ENCODE measurements at places on chromosomes 16 and 17.
A peak's percentile ranks its signal among the peaks of the same experiment; 100 is the strongest.

DNA sequence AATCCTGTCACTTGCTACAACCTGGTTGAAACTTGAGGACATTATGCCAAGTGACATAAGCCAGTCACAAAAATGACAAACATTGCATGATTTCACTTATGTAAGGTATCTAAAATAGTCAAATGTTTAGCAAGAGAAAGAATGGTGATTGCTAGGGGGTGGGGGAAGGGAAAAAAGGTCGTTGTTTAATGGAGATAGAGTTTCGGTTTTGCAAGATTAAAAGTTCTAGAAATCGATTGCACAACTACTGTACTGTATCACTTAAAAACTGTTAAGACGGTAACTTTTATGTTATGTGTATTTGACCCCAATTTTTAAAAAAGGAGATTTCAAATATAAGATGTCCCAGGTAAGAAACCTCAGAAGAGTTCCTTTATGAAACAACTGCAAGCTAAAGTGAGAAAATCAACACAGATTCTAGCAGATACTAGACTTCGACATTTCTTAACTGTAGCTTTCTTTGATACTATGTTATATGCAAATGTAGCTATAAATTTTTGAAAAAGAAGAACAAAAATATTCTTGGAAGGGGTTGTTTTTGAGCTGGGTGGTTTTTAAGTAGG lies 5.9 kb downstream of the MEOX1 start:
- DNase-seq = no peak

GRCh38 chr16:3471518-3472176 lies 23.6 kb downstream of the C16orf90 start:
- no peak for DNase-seq

GRCh38 chr16:71848622-71849021 lies 2.8 kb downstream of the ATXN1L start:
- DNase-seq = no peak

GRCh38 chr16:9840761-9841665 lies 341.2 kb downstream of the GRIN2A start:
- DNase-seq = no peak

DNA sequence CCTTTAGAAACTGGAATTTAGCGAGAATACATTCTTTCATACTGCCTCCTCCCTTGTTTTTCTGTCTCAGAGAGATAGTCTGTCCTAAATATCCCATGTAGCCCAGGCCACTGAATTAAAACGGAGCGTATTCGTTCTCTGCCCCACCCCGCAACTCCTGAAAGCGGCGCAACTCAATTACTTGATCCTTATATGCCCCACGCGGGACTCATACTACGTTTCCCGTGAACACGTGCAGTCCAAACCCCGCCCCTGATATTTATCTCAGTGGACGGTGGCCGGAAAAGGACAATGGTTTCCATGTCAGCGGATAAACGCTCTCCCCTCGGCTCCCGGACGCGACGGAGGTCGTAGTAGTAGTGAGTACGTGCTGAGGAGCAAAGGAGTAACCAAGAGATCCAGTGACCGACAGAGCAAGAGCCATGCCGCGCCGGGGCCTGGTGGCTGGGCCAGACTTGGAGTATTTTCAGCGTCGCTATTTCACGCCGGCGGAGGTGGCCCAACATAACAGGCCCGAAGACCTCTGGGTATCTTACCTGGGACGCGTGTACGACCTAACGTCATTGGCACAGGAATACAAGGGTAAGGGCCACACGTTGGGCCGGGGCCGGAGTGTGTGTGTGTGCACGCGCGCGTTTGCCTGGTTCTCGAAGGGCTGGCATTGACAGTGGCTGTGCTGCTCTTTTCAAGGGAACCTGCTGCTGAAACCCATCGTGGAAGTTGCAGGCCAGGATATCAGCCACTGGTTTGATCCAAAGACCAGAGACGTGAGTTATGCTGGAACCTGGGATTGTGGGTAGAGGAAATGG lies at the start of gene CYB5D1:
CYB5D1 (plus strand) TSS at position 291 of the 809 bp plus-strand sequence; CDS start at position 423, 132 bp downstream.
- DNase-seq = peak; percentile 82

- no peak for DNase-seq
Observed at GRCh38 chr16:28136751-28137434, 73.4 kb upstream of the GSG1L start.

DNA sequence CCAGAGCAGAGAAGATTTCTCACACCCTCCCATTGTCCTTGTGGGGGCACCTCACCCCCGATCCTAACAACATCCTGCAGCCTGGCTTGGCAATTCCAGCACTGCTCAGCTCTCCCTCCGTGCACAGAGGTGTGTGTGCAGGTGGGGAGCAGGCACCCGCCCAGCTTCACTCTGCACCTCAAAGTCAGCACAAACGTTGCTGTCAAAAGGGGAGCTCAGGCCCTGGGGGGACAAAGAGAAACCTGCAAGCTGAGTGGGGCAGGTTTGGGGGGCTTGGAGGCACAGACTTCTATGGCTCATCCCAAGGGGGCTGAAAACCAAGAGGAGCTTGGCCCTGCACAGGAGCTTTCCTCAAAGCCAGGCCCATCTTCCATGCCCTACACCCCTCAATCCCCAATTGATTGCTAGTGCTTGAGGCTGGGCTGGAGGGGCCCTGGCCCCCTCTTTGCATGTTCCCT lies 231.9 kb upstream of the TNRC6C start:
- no peak for DNase-seq

DNA sequence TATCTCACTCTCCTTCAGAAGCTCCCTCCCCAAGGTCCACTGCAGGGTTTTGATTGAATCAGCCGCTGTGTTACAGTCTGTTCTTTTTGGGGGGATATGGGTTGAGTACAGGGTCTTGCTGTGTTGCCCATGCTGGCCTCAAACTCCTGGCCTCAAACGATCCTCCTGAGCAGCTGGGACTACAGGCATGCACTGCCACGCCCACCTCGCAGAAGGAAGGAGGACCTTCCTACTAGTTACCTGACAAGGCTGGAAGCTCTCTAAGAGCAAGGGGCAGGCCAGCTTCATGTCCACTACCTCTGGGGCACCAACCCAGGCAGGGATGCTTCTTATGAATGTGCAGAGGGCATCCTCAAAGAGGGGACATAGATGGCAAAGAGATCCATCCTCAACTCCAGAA lies 1.9 kb upstream of the MMP28 start:
- no peak for DNase-seq

DNA sequence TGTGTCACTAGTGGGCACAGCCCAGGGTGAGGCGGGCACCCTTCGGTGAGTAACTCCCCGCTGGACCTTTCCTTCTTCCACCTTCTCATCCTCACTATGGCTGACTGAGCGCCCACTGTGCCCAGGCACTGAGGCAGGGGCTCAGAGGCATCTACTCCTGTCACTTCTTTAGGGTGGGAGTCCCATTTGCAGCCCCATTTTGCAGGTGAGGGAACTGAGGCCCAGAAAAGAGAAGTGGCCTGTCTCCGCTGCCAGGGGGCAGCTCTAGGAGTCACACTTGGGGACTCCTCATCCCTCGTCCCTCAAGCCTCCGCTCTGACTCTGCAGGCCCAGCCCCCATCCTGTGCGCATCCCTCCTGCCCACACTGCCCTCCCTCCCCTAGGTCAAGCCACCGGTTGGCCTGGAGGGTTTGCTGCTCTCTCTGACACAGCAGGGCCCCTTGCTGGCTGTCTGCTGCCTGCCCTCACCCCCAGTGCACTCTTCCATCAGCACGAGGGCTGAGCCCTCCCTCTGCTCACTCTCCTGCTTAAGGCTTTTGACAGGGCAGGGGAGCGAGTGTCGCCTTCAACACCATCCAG lies 62.4 kb downstream of the CNGB1 start:
- no peak for DNase-seq
